Fibroblast of skin of abdomen (primary cell): ENCODE measurements at places on chromosomes 1 and 21.

GRCh38 chr1:244409701-244410100, 42.0 kb downstream of the ADSS2 start:
- DNase-seq = no peak

GRCh38 chr1:200267937-200268336, 141.9 kb downstream of the ZNF281 start:
- DNase-seq = no peak

DNA sequence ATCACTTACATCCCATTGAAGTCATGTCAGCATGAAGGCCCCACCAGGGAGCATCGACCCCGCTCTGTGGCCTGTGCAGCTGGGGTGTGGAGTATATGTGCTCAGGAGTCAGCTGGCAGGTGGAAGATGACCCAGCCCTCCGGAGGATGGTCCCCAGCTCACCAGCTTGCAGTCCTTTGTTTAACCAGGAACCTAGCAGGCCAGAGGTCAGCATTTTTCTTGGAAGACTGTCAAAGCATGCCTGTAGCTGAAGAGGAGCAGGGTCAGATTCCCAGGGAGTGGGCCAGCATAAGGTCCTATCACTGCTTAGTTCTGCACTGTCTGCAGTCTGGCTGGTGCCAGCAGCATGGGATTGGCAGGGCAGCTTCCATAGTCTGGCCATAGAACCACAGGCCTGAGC, 12.7 kb downstream of the NFASC start:
- DNase-seq = no peak

DNA sequence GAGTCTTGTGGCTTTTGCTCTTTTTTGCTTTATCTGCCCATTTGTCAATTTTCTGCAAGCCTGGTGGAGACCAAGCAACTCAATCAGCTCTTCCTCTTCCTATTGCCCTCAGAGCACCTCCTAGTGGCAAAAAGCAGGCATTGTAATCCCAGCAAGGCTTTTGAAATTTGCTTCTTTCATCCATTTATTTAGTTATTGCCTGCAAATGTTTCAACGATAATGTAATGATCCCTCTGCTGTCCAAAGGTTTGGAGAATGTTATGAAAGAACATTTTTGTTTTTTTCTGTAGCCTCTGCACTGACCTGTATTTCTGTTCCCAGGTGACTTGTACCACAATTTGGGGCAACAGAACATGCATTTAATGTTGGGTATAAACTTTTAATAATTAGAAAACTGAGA, 127.8 kb downstream of the GABPA start:
- peak; percentile 35 for DNase-seq

DNA sequence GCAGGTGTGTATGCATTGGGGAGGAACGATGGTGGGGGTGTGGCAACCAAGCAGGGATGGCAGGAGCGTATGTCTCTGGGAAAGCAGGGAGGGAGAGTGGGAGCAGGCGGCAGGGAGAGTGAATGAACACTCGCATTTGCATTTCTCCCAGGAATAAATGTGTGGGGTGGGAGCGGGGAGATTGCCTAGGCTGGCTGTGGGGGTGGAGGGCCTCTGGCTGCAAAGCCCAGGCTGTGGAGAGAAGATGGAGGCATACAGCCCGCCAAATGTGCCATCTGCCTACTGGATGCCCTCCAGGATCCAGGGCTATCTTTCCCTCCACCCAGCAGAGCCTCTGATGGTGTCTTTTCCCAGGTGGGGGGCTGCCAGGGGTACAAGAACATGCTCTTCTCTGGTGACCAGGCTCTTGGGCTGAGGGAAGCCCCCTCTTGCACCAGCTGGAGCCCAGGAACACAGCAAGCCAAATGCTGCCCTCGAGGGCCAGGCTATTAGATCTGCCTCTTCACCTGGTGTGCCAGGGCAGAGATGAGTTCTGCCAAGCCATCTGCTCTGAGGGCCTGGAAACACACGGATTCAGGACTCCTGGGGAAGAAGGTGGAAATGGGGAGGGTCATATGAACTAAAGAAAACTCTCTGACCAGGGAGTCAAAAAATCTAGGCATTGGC, 1.7 kb upstream of the OPTC start:
- DNase-seq = no peak

DNA sequence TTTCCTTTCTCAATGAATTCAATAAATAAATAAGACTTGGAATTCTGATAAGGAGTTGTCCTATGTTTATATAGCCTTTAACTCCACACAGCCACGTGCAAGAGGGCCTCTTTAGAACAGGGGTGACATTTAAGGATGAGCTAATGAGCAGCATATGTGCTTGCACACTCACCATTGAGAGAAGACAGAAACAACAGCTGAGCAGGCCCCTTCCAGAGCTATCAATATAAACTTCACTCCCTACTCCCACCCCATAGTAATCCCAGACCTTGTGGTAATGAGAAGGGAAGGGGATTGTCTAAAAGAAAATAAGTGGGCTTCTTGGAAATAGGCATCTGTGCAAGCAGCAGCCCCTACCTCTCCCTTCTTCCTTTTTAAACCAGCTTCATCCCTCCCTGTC, 176.0 kb downstream of the SEC16B start:
- no peak for DNase-seq

DNA sequence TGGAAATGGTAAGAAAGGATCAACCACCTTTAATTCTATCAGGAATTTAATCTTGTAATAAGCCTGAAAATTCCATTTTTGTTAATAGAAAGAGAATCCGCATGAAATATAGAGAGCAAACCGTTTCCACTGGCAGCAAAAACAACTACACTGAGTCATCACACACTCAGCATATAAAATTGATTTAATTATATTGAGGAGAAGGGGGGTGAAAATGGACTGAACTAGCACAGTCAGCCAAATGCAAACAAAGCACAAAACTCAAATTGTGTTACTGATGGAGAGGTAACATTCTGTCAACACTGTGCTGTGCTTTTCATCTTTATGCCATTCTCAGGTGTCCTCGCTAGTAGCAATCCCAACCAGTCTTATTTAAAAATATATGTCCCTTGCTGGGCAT, 1583.9 kb downstream of the MRPL39 start:
- DNase-seq = no peak
